ENCODE measurements at places on chromosomes 1 and 21.

- DNase-seq, result no peak
These were observed 19.0 kb upstream of the MGST3 start for GRCh38 chr1:165612062-165612461.

- no peak for DNase-seq
These were observed 32.1 kb upstream of the MX1 start for GRCh38 chr21:41393876-41394465.

DNA sequence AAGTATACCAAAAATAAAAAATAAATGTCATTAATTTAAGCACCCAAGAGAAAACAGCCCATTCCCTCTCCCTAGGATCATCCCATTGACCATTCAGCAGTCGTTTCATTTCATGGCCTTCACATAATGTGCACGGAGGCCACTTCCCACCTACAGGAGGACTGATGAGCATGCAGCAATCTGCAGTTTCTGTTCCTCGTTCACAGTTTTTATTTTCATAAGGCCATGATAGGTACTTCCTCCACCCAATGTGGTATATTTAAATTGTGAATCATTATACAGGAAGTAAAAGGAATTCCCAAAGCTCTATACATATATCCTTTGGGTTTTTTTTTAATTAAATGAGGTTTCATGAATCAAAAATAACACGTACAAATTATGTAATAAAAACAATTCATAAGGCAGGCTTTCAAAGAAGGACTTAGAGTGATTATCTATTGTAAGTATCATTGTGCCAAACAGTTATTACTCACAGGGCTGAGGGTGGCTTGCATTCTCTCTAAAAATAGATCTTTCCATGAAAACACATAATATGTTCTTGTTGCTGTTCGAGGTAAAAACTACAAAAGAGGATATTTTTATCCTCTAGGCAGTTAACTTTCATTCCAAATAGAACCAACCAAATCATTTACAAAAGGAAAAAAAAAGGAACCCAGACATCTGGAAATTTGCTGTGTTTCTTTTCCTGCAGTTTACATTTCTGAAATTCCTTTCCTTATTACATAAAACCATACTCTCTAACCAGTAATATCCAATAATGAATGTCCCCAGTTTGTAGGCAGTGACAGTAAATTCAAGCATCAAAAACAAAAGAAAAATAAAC lies 27.5 kb upstream of the SLC44A3 start:
- DNase-seq, result no peak

DNA sequence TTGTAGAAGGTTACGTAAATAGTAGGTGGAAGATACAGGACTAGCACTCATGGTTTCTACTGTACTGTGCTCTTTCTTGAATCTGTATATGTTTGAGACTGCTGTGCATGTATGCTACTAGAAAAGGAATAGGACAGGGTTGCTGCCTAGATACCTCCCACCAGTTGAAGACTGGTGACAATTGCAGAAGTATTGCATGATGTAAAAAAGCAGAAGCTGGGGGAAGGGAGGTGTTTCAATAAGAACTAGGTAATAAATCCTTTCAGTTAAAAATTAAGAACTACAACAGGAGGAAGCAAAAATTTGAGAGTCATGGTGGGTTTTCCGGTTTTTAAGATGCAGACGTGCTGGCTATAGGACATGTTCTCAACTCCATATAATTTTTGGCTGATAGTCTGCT lies 88.1 kb downstream of the CCDC30 start:
- DNase-seq, result no peak

- DNase-seq, result no peak
These were observed 373 bp downstream of the MTF1 start for GRCh38 chr1:37858931-37859506.

DNA sequence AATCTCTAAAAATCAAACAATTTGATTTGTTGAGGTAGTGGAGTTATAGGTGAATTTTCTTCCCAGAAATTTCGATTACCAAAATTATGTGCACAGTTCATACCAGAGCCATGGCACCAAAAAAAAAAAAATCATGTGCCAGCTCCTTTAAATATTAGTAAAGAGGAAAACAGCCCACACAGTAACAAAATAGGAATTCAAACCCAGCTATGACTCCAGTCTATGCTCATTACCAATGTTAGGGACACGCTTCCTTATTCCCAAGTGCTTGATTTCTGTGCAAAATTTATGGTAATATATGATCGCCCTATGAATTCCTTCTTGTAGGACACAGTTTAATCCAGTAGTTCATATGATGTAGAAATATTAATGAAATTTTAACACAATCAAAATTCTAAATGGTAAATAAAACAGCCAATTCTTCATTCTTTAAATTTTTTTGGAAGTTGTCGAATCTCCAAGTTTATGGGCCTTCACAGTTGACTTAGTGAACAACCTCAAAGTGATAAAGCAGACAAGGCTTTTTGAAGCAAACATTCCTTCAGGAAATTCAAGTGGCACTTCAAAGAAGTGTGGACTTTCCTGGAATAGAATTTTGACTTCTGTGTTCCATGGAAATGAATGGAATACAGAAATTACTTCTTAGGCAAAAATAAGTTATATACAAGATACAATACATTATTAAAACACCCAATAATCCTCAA lies 1.9 kb downstream of the TOR1AIP2 start:
- DNase-seq, result no peak
